ENCODE measurements at places on chromosomes 1 and 21.

GRCh38 chr1:90074970-90075391, 80.1 kb downstream of the ZNF326 start:
- DNase-seq = no peak

DNA sequence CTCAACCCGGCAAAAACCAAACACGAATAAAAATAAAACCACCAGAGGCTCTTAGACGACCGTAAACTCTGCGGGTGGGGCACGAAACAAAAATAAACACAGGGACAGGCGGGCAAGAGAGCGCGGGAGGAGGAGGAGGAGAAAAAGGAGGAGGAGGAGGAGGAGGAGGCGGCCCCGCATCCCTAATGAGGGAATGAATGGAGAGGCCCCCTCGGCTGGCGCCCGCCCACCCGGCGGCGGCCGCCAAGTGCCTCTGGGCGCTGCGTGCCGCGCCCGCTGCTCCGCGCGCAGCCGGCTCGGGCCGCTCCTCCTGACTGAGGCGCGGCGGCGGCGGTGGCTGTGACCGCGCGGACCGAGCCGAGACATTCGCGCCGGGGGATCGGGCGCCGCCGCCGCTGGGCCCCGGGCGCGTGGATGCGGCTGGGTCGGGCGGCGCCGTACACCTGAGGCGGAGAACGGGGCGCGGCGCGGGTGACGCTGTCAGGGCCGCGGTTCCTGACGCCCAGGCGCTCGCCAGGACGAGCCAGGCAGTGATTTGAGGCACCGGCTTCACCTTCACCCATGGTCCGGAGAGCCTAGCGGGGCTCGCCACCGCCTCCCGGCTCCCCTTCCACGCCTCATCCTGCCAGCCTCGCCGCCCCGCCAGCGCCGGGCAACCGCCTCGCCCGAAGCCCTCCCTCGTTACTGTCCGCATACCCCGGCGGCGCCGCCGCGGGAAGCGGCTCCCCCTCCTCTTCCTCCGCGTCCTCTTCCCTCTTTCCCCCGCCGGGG, at the start of gene MARK1:
MARK1 (plus strand) TSS at position 229 of the 771 bp plus-strand sequence. CDS start 687 bp downstream, outside the sequence.
- peak; percentile 4 for DNase-seq

DNA sequence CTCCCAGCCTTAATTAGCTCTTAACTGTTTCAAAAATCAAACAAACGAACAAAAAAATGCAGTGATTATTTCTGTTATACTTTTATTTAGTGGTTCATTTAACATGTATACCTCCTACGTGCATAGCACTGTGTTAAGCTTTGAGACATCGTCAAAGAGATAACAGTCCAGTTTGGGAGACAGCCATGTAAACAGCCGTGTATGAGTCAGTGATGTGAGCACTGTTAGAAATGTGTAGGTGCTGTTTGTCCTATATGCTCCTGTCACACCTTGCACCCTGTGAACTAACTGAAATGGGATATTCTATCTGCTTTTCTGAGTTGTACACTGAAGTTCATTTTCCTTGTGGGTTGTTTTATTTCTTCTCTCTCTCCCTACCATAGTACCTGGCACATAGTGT, 109.7 kb upstream of the CACYBP start:
- no peak for DNase-seq

DNA sequence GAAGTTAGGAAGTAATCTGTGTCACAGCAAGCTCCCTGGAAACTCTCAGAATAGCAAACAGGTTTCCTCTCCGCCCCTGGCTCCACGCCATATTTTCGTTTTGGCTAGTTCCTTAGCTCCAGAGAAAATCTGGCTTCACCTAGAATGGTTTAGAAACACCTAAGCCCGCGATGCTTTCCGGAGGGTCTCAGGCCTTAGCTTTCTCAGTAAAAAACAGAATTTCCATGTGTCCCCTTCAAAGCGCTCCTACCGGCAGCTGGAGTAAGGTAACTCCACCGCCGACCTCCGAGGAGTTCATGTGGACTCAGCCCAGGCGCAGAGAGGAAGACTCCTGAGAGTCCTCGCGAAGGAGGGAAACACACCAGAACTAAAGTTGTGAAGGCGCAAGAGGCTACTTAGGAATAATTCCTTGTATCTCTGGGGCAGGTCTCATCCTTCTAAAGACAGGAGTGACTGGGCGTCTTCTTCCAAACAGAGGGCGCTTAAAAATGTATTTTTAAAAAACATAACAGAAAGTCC, 406 bp downstream of the KIAA0040 start:
- peak; percentile 31 for DNase-seq

DNA sequence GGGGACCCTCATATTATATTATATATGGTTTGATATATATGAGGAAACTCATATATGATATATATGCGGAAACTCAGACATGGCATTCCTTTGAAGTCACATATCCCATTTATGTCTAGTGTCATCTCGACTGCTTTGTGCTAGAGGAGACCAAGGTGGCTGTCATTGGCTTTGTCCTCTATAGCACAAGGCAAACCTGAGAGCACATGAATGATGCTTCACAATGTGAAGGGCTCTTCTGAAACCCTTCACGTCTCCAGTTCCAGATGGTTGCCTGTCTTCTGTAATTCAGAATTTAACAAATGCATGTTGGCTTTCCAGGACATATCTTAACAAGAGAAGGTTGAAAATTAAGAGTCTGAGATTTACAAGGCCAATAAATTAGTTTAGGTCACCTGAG, 303.6 kb downstream of the BARHL2 start:
- no peak for DNase-seq

- no peak for DNase-seq
Observed at GRCh38 chr21:14977814-14978213, 87.0 kb downstream of the NRIP1 start.

DNA sequence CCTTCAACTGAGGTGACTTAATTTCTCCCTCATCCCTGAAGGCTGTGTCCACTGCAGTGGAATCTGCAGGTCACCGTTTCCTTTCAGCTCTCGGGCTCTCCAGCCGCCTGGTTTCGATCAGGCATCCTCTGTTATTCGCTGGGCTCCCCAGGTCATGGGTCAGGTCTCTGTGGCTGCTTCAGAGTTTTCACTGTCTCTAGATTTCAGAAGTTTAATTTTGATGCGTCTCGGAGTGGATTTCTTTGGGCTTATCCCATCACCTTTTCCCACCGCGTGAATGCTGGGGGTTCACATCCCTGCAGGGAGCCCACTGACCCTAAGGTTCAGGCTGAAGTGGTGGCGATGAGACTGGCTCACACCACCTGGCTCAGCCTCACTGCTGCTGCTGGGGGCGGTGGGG, 3.3 kb downstream of the ACTRT2 start:
- DNase-seq = no peak

GRCh38 chr1:209241487-209241886, 342.0 kb upstream of the CAMK1G start:
- DNase-seq = no peak

DNA sequence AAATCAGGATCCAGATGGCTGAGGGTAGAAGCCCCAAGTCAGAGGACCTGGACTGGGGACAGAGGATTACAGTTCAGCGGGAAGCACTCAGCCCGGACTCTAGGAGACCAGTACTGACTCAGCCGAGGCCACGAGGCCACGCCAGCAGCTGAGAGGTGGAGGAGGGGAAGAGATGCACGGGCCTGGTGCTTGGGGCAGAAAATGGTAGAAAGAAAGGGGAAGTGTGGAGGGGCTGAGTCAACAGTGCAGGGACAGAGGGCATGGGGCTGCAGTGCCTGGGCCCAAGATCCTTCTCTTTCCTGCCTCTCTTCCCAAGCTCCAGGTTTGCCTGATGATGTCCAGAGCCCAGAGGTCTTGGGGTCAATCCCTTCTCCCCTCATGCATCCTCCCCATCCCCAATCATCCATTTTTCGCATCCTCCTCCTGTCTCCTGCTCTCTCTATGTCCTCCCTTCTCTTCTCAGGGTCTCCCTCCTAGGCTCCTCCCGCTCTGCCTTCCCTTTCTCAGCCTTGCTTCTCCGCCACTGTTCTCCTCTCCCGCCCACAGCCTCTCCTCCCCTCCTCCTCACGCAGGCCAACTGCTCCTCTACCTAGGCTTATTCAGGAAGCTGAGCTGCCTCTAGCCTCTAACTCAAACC, 7.7 kb downstream of the ARHGEF2 start:
- peak; percentile 43 for DNase-seq

DNA sequence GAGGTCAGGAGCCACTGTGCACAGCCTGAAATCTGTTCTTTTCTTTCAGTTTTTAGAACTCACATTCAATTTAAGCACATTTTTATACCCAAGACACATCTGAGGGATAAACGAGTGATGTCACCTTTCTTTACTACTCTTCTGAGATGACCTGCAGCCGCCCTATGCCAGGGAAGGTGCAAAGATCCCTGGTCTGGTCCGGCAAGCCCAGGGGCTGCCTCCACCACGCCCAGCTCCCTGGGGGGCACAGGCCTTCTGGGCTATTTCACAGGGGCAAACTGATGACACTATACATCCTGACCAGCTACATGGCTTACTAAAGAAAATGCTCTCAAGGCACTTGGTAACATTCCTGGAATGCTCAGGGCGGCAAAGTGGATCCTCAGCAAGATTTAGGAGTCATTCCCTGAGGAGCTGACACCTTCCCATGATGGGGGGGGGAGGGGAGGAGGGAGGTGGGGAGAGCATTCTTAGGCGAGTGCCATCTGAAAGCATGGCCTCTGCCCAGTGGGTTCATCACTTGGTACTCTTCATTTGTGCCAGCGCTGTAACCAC, 11.3 kb downstream of the MRAP start:
- DNase-seq = no peak

GRCh38 chr1:181482521-181483284, 614 bp upstream of the CACNA1E start:
- peak; percentile 54 for DNase-seq

GRCh38 chr1:196732526-196732925, 42.1 kb upstream of the CFHR3 start:
- no peak for DNase-seq

GRCh38 chr1:1175221-1176062, 1.8 kb downstream of the TTLL10 start:
- no peak for DNase-seq

GRCh38 chr1:42399315-42400100, 18.9 kb downstream of the RIMKLA start:
- no peak for DNase-seq

DNA sequence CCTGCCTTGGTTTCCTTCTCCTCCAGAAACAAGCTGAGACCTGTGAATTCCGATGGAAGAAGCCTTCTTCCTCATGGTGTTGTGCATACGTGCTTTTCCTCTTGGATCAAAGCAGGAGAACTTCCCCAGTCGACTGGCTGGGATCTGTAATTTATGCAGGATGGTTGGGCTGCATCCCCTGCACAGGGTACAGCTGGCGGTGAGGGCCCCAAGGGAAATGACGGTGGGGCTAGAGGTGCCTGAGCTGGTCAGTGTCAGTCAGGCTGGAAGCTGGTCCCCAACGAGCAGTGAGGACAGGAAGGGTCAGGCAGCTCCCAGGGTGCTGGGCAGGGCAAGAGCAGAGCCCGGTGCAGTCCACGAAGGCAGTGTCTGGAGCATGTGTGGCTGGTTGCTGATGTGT, 106.7 kb downstream of the CNIH3 start:
- DNase-seq = no peak

DNA sequence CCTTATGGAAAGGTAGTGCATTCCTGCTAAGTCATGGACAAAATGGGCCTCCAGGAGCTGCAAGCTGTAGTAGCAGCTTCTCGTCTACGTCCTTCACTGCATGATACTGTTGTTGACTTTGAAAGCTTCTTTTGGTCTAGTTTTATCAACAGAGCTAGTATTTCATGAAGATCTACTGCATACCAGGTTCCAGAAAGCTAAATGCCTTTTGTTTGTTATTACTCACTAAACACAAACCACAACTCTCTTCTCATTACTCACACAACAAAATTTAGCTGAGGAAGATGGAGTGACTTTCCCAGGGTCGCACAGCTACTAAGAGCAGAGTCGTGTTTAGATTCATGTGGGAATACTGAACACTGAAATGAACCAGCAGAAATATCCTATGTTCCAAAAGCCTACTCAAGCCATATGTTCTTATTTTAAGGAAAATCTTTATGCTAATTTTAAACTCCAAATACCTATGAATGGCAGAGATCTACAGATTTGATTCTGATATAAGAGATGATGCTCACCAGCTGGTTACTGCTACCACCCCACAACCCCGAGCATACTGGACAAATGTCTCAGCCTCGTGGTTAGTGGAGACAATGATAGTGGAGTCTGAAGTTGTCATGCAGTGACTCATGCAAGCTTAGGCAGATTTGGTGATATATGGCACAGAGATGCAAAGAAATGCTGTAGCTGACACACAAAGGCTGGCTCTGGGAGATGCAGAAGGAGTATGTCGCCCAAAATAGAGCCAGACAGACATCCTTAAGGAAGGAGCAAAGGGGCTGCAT, 20.6 kb downstream of the PGBD2 start:
- DNase-seq = no peak

- peak; percentile 58 for DNase-seq
Observed at GRCh38 chr21:25421321-25422028, 185.8 kb downstream of the MRPL39 start.

- DNase-seq = no peak
Observed at GRCh38 chr1:244216836-244217235, 165.8 kb downstream of the ZBTB18 start.

DNA sequence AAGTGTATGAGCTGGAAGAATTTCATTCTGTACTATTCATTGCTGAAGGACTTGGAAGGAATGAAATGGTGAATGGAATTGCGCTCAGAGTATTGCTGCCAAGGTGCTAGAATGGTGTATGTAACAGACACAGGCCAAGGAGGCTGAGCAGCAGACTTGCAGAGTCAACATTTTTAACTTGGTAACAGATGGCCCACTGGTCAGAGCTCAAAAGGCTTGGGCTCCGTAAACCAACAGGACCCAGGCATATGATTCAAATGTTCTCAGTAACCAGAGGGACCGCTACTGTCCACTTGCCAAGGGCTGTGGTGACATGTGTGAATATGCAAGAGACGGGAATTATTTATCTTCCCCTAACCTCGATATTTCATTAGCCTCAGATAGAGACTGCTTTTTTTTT, 28.8 kb upstream of the PTGFRN start:
- DNase-seq = no peak

DNA sequence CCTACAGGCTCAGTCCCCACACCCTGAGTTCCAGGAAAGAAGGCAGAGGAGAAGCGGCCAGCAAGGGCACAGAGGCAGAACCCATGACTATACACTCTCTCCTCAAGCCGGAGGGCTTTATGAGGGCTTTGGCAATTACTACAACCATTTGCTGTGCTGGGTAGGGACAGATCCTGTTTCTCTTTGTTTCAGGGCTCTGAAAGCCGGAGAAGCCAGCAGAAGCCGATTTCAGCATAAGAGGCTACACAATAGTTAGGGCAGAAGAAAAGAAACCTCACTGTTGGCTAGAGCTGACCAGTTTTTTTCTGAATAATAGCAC, 13.9 kb downstream of the GPR3 start:
- DNase-seq = no peak

DNA sequence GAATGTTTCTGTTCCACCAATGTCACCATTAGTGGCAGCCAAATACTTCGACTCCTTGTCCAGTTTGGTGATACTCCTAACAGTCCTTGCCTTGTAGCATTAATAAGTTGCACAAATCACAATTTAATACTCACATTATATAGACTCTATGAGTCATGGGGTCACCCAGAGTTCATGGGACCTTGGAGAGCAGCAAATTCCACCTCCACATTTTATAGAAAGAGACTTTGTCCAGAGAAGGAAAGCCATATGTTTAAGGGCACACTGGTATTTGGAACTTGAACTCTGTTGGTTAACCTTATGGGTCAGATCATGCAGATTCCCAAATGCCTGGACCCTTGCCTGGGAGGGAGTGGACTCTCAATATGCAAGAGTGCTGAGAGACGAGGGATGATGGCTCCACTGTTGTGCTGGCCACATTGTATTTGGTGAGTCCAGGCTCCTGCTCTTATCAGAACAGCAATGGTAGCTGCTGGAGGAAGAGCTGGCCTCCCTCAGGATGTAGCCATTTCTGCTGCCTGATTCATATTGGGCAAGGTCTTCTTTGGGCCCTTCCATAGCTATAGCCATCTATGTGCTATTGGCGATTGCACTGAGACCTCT, 30.6 kb downstream of the DNAJC6 start:
- DNase-seq = no peak
